AG09319 (cell line): ENCODE measurements at places on chromosomes 12 and 14.

GRCh38 chr12:127340381-127340780 lies 926.6 kb upstream of the TMEM132C start:
- no peak for DNase-seq

- no peak for DNase-seq
These were observed 180.3 kb upstream of the VASH1 start for GRCh38 chr14:76580967-76581366.

DNA sequence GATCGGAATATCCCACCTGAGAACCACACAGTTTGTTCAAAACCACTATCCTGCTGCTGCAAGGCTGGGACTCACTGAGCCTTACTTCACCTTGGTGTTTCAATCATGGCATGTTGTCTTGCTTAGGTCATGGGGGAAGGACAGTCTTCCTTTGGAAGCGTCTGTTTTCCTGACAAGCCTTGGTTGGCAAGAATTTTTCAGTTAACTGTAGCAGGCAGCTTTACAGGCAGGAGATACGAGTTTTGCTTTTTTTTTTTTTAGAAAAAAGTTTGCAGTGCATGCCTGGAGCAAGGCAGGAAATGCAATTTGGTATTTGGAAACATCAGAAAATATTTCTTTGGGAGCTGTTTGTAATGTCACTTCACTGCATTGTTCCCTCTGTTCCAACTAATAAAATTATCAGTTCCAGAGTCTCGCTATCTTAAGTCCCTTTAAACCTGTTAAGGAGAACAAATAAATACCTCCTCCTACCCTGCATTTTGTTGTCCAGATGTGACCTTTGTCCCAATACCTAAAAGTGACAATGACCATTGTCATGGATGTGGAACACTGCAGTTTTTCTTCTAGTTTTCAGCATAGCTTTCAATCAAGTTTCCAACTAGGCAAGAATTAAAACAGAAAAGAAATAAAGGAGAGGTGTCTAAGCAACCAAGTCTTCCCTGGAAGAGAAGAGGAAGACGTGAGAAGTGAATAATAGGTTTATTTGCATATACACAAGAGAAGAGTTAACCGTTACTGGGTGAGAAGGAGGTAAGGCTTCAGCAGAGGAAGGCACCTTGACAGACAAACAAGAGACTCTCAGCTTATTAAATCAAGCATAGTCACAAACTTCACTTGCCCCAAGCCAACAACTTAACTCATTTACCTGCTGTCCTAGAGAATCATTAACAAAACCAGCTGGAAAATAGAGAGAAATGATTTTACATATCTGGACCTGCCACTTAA lies 71.4 kb upstream of the ACTN1 start:
- no peak for DNase-seq

- no peak for DNase-seq
These were observed 72.7 kb downstream of the ESR2 start for GRCh38 chr14:64221391-64222003.

- DNase-seq, result no peak
These were observed 42.9 kb downstream of the WNK1 start for GRCh38 chr12:795305-795704.

DNA sequence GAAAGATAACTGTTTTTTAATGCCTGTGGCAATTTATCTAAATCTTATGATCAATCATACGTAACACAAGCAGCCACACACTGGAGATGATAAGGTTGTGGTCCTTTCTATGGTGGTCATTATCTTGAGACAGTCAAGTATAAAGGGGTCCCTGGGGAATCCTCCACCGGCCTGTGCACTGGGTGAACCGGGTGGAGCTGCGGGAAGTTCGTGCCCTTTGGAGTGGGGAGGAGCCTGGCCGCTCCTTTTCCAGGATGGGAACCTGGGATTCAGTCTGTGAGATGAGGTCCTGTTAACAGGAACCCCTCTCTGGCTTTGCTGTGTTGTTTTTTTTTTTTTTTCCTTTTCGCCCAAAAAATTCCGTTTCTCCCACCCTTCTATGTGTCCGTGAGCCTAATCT lies 167.5 kb upstream of the RPL10L start:
- DNase-seq, result no peak

DNA sequence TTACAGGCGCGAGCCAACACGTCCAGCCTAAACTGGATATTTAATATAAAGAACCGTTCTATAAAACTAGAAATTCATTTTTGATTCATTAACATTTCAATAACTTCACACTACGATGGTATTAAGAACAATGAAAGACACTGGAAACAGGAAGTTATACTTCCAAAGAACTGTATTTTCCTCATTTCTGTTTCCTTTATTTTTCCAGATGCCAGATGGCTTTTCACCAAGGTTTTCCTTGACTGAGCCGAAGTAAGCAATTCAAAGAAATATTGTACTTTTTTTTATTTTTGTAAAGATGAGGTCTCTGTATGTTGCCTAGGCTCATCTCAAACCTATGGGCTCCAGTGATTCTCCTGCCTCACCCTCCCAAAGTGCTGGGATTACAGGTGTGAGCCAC lies 28.2 kb downstream of the EEA1 start:
- no peak for DNase-seq

- DNase-seq, result peak; percentile 69
These were observed 4.1 kb downstream of the CLEC2D start for GRCh38 chr12:9673404-9674225.

GRCh38 chr14:28097585-28097984 lies 669.0 kb upstream of the FOXG1 start:
- DNase-seq, result no peak

DNA sequence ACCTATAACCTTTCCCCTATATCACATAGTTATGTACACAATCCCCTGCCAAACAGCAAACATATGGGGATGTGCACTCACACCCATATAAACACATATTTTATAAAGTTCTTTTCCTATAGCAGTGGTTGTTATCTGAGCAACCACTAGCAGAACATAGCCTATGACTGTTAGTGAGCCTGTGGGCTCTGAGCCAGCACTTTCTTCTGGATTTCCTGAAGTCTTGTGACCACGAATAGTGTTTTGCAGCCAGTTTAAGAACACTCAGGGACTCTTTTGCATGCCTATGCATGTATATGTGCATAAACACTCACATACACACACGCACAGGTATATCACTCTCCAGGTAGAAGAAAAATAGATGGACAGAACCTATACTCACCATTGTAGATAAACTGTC lies 17.1 kb downstream of the TESPA1 start:
- DNase-seq, result no peak

GRCh38 chr14:94005324-94006073 lies 8.4 kb downstream of the CCDC197 start:
- DNase-seq, result no peak

GRCh38 chr14:96184737-96185136 lies 19.9 kb upstream of the BDKRB2 start:
- no peak for DNase-seq

DNA sequence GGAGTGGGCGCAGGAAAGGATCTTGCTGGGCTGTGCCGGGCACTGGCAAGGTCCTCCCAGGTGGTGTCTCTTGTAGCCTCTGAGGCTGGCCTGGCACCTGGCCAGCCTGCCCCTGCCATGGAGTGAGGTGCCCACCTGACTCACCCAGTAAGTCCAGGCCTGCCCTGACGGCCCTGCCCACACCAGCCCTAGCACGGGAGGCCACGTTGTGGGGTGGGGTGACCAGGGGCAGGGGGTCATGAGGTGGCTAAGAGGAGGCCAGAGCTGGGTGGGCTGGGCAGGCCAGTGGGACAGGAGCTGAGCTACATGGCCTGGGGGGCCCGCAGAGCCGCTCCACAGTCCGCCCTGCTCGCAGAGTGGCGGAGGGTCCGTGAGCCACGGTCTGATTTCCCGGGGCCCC lies 45.4 kb downstream of the KIF26A start:
- DNase-seq, result no peak
